Right atrium auricular region (tissue), 2 donors: ENCODE measurements at places on chromosomes 2 and 18. TPM values are rescaled to one million over a fixed set of nuclear protein-coding genes. Genes with fewer than 3 reads are reported as not detected.
A peak's percentile ranks its signal among the peaks of the same experiment; 100 is the strongest.

Gene FBXO48
- 0.67 TPM for total RNA-seq

Gene BMP10
- total RNA-seq = 1.9 TPM

Gene MAP3K19
- not detected for total RNA-seq

Gene TMEM169
- total RNA-seq = 0.26 TPM

Gene PID1
- 9.1 TPM for total RNA-seq

Gene COL6A3
- total RNA-seq = 61.6 TPM

Gene IL36B
- total RNA-seq = not detected

Gene NMS
- total RNA-seq = not detected

Gene RESP18
- not detected for total RNA-seq

Gene TMEM150A
- 21.7 TPM for total RNA-seq

- no peak for DNase-seq
These were observed 173.7 kb downstream of the ZEB2 start for GRCh38 chr2:144346229-144346628.

DNA sequence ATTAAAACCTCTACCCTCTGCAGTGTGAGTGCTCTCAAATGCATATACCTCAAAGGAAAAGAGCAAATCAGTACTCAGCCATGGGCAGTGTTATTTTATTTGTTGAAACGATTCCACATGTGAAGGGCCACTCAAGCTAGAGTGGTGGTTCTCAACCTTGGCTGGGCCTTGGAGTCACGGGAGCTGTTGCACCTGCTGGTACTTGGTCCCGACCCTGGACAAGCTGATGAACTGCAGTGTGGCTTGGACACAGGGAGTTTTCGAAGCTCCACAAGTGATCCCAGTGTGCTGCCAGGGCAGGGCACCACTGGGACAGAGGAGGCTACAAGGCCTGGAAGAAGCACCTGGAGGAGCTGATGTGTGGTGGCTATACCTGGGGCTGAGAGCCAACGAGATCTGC is 19.7 kb downstream of the GNLY start:
- DNase-seq = no peak

DNA sequence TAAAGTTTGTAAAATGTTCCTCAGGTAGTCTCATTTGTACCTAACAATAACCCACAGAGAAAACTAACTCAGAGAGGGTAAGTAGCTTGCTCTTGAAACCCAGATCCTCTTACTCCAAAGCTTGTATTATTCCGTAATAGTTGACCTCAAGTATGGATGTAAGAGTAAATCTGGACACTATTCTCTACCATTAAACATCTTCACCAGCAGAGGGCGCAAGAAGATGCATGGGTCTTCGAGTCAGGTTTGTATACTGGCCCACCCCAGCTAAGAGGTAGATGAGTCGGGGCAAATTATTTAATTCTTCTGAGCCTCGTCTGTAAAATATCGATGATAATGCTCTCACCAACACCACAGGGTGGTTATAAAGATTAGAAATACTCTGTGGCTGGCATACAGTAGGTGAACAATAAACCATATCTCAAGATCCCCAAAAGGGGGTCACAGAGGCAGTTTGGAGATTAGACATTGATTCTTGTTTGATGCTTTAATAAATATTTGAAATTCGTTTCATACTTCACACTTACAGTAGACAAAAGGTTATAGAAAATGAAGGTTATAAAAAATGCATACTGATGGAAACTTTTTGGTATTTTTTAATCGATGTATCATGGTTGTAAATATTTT is 3.5 kb upstream of the CABLES1 start:
- DNase-seq = peak; percentile 76

GRCh38 chr2:239788576-239789098 is 236.5 kb downstream of the NDUFA10 start:
- no peak for DNase-seq

DNA sequence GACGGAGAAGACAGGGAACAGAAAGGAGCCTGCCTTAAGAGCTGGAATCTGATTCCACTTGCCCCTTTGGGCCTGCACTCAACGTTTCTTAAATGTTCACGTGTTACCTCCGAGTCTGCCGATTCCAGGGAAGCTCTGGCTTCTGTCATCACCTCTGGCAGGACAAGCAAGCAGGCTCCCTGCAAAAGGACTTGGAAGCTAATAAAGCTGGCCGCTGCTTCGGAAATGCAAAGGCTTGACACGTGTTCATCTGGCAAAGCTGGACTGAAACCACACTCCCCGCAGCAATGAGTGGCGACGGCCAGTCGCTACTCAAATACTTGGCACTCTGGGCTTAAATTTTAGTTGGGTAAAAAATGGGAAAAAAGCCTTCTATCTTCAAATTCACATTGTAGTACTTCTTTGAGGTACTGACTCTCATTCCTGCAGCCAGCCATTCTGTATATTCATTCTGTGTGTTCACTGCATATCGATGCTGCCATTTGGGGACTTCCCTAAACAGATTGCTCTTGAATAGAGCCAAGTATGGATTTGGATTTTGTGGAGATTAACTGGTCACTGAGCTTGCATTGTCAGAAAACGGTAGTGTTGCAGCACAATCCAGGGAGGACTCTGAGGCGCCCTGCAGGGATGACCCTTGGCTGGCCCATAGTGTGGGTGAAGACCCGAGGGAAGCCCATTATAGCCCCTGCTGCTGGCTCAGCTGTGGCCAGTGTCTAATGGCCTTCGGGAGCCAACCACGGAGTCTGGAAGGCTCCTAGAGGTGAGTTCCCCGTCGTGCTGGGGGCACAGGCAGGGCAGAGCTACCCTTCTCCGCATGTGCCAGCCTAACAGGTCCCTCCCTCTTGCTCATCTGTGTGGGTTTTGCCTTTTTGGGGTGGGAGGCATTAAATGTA is 231.5 kb downstream of the PRKCE start:
- peak; percentile 71 for DNase-seq

- DNase-seq = no peak
These were observed 229.8 kb downstream of the CCDC178 start for GRCh38 chr18:33210575-33211189.

GRCh38 chr18:42141439-42141838 is 186.4 kb downstream of the PIK3C3 start:
- no peak for DNase-seq

DNA sequence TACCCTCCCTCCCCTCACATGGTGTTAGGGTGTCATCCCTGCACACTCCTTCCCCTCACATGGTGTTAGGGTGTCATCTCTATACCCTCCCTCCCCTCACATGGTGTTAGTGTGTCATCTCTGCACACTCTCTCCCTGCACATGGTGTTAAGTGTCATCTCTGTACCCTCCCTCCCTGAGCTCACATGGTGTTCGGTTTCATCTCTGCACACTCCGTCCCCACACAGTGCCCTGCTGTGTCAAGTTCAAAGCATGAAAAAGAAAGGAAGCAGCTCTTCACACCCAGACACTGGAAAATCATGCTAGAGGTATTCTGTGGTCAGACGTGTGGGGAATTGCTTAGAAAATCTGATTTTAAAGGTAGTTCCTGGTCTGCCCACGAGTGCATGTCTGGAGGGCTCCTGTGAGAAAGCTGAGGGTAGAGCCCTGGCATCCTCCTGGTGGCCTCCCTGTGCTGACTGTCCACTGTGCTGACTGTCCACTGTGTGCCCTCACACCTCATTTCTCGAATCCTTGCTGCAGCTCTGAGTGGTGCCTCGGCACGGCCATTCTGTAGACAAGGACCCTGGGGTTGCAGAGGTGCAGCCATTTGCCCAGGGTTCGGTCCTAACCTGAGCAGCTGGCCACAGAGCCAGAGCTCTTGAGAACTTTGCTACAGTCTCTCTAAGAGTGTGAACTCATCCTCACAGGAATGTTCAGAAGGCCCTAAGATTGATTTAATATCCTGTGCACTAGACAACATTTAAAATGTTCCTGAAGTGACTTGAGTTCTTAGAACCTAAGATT is 69.1 kb upstream of the NFATC1 start:
- no peak for DNase-seq

GRCh38 chr2:128365217-128365905 is 46.7 kb upstream of the HS6ST1 start:
- DNase-seq = no peak

DNA sequence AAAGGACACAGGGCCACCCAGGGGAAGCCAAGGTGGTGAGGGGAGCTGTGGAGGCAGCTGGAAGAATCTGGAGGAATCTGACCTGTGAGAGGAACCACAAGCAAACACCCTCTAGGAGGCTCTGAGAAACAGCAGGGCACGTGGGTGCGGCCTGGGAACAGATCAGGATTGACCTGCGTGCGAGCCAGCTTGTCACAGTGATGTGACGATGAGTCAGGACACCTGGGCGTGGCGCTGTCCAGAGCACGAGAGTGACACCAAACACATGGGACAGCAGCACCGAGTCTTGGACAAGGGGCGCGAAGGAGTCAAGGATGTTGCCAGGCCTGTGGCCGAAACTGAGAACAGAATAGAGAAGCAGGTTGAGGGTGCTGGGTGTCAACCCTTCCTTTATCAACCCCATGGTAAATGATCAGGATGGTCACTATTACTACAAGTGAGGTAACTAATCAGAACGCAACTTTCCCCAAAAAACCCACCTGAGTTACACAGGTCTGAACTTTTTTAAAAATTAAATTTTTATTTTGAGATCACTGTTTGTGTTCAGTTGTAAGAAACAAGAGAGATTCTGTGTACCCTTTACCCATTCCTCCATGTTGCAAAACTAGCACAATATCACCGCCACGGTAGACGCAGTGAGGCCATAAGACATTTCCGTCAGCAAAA is 637 bp upstream of the SFT2D3 start:
- peak; percentile 88 for DNase-seq

DNA sequence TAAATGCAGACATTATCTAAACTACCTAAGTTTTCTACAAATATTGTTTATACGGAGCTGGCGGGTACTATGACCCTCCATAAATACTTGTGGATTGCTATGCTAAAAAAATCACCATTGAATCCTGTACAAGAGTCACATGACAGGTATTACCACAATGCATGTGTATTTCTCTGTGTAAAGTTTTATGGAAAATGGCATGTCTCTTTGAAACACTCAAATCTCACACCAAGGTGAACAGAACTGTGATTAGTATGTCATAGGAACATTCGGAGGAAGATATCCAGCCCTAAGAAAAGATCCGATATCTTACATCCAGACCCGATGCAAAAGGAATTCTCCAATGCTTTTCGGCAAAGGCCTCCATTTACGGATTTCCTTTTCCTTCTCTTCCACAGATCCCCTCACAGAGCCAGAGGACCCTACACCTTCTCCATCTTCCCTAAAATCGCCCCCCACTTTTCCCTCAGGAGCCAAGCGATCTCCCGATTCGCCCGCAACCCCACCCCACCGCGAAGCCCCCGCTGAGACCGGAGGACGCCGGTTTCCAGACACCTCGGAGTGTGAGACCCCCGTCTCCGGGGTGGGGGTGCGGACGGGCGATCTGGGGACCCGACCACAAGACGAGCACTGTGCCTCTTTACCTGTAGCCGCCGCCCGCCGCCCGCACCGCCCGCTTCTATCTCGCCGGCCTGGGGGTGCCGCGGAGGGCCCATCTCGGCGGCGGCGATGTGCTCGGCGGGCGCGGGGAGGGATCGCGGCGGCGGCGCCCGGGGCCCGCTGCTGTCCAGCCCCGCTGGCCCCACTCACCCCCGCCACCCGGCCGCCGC is 1.2 kb downstream of the SAP130 start:
- DNase-seq = no peak
